HFFc6 (cell line): ENCODE measurements at places on chromosomes 7 and 10. TPM values are rescaled to one million over a fixed set of nuclear protein-coding genes. Genes with fewer than 3 reads are reported as not detected.

Gene TMEM236
- total RNA-seq: 0.09 and 0.10 TPM in 2 replicates

Gene MYL7
- total RNA-seq: 0.30 TPM in 1 of 3 replicates, not detected in the others

Gene ADRA2A
- not detected in 3 replicates for total RNA-seq

Gene ELOVL3
- 0.11 TPM in 1 of 3 replicates, not detected in the others for total RNA-seq

Gene CALCR
- not detected in 3 replicates for total RNA-seq

Gene C10orf62
- total RNA-seq: not detected in 3 replicates

Gene OR2A12
- total RNA-seq: not detected in 3 replicates

Gene PIK3CG
- total RNA-seq: not detected in 3 replicates

Gene ABCB4
- total RNA-seq: not detected in 3 replicates

Gene ZNF365
- 11.2 to 16.1 TPM (median 14.8 TPM) in 3 replicates for total RNA-seq

Gene SP4
- total RNA-seq: 2.4 to 3.6 TPM (median 2.8 TPM) in 3 replicates

Gene DNAH11
- total RNA-seq: 0.97 to 2.4 TPM (median 1.5 TPM) in 3 replicates

Gene ACSM6
- not detected in 3 replicates for total RNA-seq

Gene FOXI2
- not detected in 3 replicates for total RNA-seq

Gene ERV3-1
- 2.5 and 2.7 TPM in 2 replicates for total RNA-seq

Gene RBM33
- total RNA-seq: 33.6 to 38.5 TPM (median 37.3 TPM) in 3 replicates

Gene SUGCT
- total RNA-seq: 11.3 to 18.1 TPM (median 16.8 TPM) in 3 replicates

Gene NPTX2
- not detected in 2 replicates for total RNA-seq

Gene CD36
- 0.98 to 4.2 TPM (median 2.7 TPM) in 3 replicates for total RNA-seq

Gene MET
- 102 to 146 TPM (median 130 TPM) in 3 replicates for total RNA-seq

Gene LRGUK
- 0.09 to 0.10 TPM (median 0.10 TPM) in 3 replicates for total RNA-seq

Gene PRKG1
- total RNA-seq: 8.1 to 9.5 TPM (median 9.4 TPM) in 3 replicates

Gene TFEC
- 0.19 TPM in 1 of 3 replicates, not detected in the others for total RNA-seq

Gene H2BK1
- not detected in 3 replicates for total RNA-seq

Gene HTR5A
- not detected in 3 replicates for total RNA-seq

Gene CPVL
- total RNA-seq: not detected in 2 replicates

Gene SPDYE2B
- total RNA-seq: not detected in 3 replicates

Gene SPDYE5
- total RNA-seq: not detected in 3 replicates

Gene NRG3
- total RNA-seq: not detected in 3 replicates

Gene C10orf105
- not detected in 3 replicates for total RNA-seq

Gene LMBR1
- 36.2 to 44.9 TPM (median 42.1 TPM) in 3 replicates for total RNA-seq

Gene SFRP5
- not detected in 3 replicates for total RNA-seq

Gene NYAP1
- 0.62 to 0.97 TPM (median 0.89 TPM) in 3 replicates for total RNA-seq

Gene PFKFB3
- total RNA-seq: 27.4 and 34.6 TPM in 2 replicates

Gene CALML3
- total RNA-seq: not detected in 3 replicates

Gene GHRHR
- total RNA-seq: not detected in 3 replicates

Gene GRM3
- not detected in 2 replicates for total RNA-seq

Gene ARHGAP21
- total RNA-seq: 74.3 to 94.1 TPM (median 75.1 TPM) in 3 replicates

Gene ANLN
- 122 to 291 TPM (median 220 TPM) in 3 replicates for total RNA-seq

Gene EGR2
- 0.25 to 0.42 TPM (median 0.29 TPM) in 3 replicates for total RNA-seq

Gene CPN1
- not detected in 2 replicates for total RNA-seq

Gene SLC13A4
- 0.34 to 0.81 TPM in 2 of 3 replicates, not detected in the other for total RNA-seq

Gene KIN
- total RNA-seq: 12.5 to 16.0 TPM (median 14.0 TPM) in 3 replicates
